ENCODE measurements at places on chromosomes 13 and 19. TPM values are rescaled to one million over a fixed set of nuclear protein-coding genes. Genes with fewer than 3 reads are reported as not detected.

The ARRDC5 gene
- 1.2 TPM for polyA plus RNA-seq

The MZT1 gene
- 7.2 TPM for polyA plus RNA-seq

The FARP1 gene
- 0.46 TPM for polyA plus RNA-seq

The SIGLECL1 gene
- not detected for polyA plus RNA-seq

The HIPK4 gene
- polyA plus RNA-seq, result 0.11 TPM

The ZNF541 gene
- not detected for polyA plus RNA-seq

The BEST2 gene
- not detected for polyA plus RNA-seq

The LRRC63 gene
- polyA plus RNA-seq, result not detected

The CARD8 gene
- polyA plus RNA-seq, result 85.7 TPM

The KLK13 gene
- not detected for polyA plus RNA-seq

The TNFSF13B gene
- polyA plus RNA-seq, result 7.2 TPM

The STOML3 gene
- not detected for polyA plus RNA-seq

The KLK15 gene
- polyA plus RNA-seq, result not detected

The MCEMP1 gene
- polyA plus RNA-seq, result 0.73 TPM

The PLPP2 gene
- polyA plus RNA-seq, result 0.53 TPM

The ZNF491 gene
- polyA plus RNA-seq, result 0.85 TPM

The SLC10A2 gene
- polyA plus RNA-seq, result not detected

The SOX21 gene
- not detected for polyA plus RNA-seq

The OLFM4 gene
- polyA plus RNA-seq, result not detected

The ZNF550 gene
- polyA plus RNA-seq, result 8.8 TPM

The PSG5 gene
- polyA plus RNA-seq, result not detected

The EBI3 gene
- 24.2 TPM for polyA plus RNA-seq

The KCNC3 gene
- polyA plus RNA-seq, result not detected

The ZNF527 gene
- polyA plus RNA-seq, result 10.4 TPM

The FFAR1 gene
- polyA plus RNA-seq, result 0.24 TPM

The DENND1C gene
- polyA plus RNA-seq, result 80.7 TPM

The SPART gene
- polyA plus RNA-seq, result 17.9 TPM

The ATP1A3 gene
- 1.2 TPM for polyA plus RNA-seq

The BRSK1 gene
- 0.34 TPM for polyA plus RNA-seq

The C19orf67 gene
- polyA plus RNA-seq, result not detected

The KBTBD7 gene
- polyA plus RNA-seq, result 4.3 TPM

The TMTC4 gene
- polyA plus RNA-seq, result 4.8 TPM

The CEACAM21 gene
- 30.8 TPM for polyA plus RNA-seq

The AKAP8L gene
- polyA plus RNA-seq, result 99.6 TPM

The ERICH4 gene
- not detected for polyA plus RNA-seq

The PLPPR3 gene
- polyA plus RNA-seq, result not detected

The PLIN5 gene
- polyA plus RNA-seq, result not detected

The DAND5 gene
- polyA plus RNA-seq, result not detected

The ZNF582 gene
- 7.3 TPM for polyA plus RNA-seq

The SHANK1 gene
- polyA plus RNA-seq, result not detected

The TRIM28 gene
- 38.9 TPM for polyA plus RNA-seq

The NLRP5 gene
- polyA plus RNA-seq, result not detected
